A172 (cell line): ENCODE measurements at places on chromosomes 1 and 21.

DNA sequence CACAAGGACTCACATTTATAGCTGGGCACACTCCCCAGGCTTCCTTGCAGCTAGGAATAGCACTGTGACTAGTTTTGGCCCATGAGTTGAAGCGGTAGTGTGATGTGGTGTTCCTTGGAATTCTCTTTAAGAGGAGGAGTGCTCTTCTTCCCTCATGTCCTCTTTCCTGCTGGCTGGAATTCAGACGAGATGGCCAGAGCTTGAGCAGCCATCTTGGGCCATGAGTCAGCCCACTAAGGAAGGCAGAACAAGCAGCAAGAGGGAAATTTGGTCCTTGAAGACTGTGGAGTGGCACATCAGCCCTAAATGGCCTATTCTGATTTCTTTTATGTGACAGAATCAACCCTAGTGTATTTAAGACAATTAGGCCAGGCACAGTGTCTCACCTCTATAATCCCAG lies 20.0 kb downstream of the HTR6 start:
- DNase-seq = no peak

- DNase-seq = peak; percentile 46
These were observed 61.2 kb downstream of the AK4 start for GRCh38 chr1:65209005-65209885.

- no peak for DNase-seq
These were observed 4.1 kb upstream of the ATP2B4 start for GRCh38 chr1:203622486-203622885.

DNA sequence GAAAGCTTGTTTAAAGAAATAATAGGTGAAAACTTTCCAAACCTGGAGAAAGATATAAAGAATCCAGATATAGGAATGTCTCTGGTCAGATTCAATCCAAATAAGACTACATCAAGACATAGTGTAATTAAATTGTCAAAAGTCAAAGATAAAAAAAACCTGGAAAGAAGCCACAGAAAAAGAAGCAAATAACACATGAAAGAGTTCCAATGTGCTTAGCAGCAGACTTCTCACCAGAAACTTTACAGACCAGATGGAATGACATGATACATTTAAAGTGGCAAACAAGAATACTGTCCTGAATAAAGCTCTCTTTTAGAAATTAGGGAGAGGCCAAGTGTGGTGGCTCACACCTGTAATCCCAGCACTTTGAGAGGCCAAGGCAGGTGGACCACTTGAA lies 1039.9 kb downstream of the KCNT2 start:
- DNase-seq = no peak

DNA sequence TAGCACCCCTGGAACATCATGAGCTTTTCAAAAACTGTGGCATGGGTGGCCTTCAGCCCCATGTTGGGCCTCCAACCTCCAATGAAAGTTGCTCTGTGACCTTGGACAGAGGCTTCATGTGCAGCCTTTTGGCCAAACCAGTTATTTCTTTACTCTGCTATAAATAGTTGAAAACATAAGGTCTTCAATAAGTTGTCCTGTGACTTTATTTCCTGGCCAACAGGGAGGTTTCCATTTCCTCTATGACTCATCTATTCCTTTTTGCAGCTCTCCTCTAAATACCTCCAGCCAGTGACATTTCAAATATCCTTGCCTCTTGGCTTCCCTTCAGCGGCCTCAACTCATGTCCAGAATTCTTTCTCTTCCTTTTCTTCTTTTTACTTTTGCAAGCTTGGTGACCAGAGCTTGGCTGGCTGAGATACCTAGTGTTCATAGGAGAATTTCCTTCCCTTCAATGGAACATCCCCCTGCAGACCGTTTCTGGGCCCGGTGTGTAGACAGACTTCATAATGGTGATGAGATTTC lies 22.7 kb upstream of the TRIM67 start:
- peak; percentile 80 for DNase-seq

DNA sequence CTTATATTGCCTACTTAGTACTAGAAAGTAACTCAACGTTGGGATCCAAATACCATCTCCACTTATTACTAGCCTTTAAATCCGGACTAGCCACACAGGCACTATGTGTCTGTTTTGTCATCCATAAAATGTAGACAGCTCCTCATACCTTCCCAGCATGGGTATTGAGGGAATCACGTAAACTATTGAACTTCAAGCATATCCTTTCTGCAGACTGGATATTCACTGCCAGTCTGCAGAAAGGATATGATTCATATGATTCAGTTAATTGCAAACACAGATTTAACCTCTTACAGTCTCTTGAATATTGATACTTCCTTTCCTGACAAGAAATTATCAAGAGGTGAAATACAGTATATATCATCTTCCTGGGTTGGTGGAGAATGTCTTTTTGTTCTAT lies 186.0 kb downstream of the LEPR start:
- DNase-seq = no peak

- no peak for DNase-seq
These were observed 89.2 kb upstream of the POU3F1 start for GRCh38 chr1:38135625-38136414.
